ENCODE measurements at places on chromosomes 5 and 9.
A peak's percentile ranks its signal among the peaks of the same experiment; 100 is the strongest.

DNA sequence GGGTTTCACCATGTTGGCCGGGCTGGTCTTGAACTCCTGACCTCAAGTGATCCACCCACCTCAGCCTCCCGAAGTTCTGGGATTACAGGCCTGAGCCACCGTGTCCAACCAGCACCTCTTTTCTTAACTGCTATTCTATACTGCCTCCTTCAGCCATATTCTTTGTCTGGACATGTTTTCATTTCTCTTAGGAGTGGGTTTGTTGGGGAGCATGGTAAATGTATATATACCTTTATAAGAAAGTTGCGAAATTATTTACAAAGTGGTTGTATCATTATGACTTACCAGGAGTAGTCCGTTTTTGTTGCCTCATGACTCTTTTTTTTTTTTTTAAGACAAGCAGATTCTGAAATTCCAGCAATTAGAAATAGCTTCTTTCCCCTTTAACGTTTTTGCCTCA lies 38.7 kb downstream of the CDC42SE2 start:
- DNase-seq: no peak

DNA sequence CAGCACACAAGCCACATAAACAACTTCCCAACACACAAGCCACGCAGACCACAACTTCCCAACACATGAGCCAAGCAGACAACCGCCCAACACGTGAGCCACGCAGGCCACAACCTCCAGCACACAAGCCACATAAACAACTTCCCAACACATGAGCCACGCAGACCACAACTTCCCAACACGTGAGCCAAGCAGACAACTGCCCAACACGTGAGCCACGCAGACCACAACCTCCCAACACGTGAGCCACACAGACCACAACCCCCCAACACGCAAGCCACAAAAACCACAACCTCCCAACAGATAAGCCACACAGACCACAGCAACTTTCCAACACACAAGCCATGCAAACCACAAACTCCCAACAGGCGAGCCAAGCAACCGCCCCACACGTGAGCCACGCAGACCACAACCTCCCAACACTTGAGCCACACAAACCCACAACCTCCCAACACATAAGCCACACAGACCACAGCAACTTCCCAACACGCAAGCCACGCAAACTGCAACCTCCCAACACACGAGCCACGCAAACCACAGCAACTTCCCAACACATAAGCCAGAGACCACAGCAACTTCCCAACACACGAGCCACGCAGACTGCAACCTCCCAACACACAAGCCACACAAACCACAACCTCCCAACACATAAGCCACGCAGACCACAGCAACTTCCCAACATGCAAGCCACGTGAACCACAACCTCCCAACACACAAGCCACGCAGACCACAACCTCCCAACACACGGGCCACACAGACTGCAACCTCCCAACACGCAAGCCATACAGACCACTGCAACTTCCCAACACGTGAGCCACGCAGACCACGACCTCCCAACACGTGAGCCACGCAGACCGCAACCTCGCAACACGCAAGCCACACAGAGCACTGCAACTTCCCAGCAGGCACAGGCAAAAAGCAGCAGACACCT lies 10.1 kb downstream of the BRD9 start:
- DNase-seq: no peak

DNA sequence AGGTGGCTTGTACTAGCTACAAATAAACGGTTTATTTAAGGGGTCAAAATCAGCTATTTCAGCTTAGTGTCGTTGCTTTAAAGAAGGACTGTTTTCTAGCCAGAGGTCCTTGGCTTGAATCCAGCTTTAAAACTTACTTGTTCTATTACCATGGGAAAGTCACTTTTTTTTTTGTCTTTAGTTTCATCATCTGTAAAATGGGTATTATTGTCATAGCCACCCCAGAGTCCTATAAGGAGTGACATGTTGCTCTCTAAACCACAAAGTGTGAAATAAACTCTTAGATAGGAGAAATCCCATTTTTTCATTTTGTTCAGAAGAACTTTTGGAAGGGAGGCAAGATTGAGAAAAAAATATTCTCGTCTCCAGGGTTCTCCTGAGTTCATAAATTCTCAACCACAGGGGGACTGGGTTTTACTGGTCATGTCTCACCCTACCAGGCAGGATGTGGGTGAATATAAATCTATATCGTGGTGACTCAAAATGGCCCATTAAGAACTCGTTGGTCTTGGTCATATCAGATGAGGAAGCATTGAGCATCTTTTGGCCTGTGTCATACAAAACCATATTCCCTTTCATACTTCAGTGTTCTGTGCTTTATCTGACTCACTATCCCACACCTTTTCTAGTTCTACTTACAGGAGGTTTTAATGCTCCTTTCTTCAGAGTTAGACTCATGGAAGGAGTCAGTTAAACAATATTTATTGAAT lies 202.7 kb upstream of the NR3C1 start:
- DNase-seq: no peak

GRCh38 chr9:77454663-77455062 lies 193.5 kb downstream of the GNA14 start:
- no peak for DNase-seq

DNA sequence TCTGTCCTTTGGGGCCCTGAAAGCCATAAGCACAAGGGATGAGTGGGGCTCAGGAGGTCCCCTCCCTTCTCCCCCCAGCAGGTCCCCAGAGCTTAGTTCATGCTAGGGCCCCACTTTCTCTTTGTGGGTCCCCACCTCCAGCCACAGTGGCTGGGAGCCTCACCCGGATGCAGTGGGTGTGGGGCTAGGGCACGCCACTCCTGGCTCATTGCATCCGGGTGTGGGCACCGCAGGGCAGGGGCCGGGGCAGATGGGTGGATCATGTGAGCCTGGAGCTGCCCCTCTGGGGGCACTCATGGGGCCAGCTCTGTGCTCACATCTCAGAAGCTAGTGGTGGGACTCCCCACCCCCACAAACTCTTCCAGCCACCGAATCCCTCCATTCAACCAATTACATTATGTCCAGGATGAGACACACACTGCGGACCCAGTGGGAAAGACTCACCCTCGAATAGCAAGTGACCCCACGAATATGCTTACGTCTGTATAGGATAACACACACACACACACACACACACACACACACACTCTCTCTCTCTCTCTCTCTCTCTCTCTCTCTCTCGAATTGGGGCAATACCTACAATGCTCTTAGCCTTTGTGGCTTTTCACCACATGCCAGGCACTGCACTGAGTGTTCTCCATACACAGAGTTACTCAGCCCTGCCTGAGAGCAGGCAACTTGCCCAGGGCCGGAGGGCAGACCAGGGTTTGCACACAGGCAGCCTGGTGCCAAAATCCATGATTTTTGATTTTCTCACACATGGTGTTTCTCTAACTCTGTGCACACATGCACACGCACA lies 16.8 kb upstream of the PHYKPL start:
- no peak for DNase-seq

GRCh38 chr9:2761424-2761823 lies 44.1 kb downstream of the KCNV2 start:
- no peak for DNase-seq

GRCh38 chr9:88065619-88066018 lies 72.7 kb downstream of the SPATA31C2 start:
- no peak for DNase-seq

DNA sequence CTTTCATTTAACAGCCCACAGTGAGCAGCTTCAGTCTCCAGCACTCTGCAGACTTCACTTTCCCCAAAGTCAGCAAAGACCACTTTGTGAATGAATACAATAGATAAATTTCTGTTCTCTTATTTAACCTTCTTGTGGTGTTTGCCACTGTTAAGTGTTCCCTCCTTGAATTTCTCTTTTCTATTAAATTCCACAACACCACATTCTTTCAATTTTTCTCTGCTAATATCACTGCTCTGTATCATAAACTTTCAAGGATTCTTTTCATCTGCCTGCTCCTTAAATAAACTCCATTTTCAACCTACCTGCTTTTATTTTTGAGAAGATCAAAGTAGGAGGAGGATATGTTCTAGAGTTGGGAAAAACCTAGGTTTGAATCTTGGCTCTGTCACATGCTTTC lies 739.5 kb upstream of the GRAMD2B start:
- no peak for DNase-seq

DNA sequence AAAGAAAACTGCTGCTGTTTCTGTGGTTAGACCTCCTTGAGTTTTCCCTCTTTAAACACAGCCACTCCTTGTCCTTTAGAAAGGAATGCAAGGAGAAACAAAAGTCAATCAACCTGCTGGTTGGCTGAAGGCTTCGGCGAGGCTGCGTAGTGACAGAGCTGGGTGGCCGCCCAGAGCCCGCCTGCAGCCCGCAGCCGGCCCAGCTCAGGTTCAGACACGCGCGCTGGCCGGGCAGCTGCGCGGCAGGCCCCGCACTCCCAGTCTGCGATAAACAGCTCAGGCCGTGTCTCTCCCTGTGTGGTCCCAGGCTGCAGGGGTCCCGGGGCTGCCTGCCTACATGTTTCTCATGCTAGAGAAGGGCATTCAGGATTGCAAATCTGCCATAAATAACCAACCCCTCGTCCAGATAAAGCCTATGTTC lies 115.4 kb downstream of the HSD17B3 start:
- DNase-seq: no peak

DNA sequence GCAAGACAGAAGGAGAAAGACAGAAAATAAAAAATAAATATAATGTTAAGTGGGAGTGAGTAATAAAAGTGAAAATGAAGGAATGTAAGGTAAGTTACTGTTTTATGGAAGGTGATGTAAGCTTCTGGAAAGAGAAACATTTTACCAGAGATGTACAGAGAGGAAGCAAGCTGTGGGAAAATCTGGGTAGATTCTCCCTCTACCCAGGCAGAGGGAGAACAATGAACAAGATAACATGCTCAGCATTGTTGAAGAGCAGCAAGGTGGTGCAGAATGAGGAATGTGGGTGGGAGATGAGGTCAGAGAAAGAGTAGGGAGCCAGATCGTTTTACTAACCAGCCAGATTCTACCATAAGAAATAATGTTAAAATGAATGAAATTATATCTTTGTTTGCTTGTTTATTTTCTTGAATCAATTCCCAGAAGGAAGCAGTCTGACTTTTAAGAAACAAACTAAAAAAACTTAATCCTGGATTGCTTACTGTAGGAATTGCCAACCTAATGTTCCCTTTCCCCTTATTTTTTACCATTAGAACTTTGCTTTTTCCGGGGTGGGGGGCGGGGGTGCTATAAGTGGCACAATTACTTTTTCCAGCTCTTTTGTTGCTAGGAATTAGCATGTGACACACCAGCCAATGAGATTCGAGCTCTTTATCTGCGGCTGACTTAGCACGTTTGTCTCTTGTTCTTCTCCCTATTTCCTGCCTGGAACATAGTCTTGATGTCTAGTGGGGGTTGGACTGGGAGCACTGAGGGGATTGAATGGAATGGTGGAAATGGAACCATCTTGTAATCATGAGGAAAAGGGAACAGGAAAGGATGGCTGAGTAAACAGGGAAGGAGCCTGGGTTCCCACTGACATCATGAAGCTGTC lies 356.7 kb downstream of the TMEM167A start:
- no peak for DNase-seq

- peak; percentile 35 for DNase-seq
Observed at GRCh38 chr9:27353474-27354229, 56.7 kb upstream of the EQTN start.

GRCh38 chr5:157540707-157541446 lies 34.7 kb downstream of the ADAM19 start:
- DNase-seq: peak; percentile 59

DNA sequence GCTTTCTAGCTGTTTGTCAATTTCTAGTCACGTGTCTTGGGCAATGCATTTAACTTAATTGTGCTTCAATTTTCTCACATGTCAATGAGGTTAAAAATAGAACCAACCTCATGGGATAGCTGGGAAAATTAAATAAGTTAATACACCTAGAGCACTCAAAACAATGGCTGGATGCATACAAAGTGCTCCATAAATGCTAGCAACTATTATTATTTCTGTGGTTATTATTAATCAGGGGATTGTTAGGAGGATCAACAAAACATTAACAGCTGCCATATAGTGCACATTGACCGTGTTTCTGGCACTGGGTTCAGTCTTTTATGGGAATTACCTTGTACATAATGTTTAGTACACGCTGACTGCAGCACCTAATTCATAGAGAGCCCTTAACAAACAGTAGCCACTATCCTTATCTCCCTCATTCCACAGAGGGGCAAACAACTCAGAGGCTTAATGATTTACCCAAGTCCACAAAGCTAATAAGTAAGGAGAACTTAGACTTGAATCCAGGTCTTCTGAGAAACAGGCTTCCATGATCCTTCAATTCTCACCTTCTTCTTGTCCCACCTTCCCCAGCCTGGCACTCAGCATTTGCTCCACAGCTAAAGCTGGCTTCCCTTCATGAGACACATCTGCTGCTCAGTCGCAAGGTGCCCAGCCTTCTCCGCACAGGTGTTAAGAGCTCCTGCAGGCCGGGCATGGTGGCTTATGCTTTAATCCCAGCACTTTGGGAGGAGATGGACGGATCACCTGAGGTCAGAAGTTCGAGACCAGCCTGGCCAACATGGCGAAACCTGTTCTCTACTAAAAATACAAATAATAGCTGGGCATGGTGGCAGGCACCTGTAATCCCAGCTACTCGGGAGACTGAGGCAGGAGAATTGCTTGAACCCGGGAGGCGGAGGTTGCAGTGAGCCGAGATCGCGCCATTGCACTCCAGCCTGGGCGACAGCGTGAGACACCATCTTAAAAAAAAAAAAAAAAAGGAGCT lies 137.4 kb upstream of the ABCA1 start:
- DNase-seq: no peak
